ENCODE measurements at places on chromosomes 1 and 21. TPM values are rescaled to one million over a fixed set of nuclear protein-coding genes. Genes with fewer than 3 reads are reported as not detected.
A peak's percentile ranks its signal among the peaks of the same experiment; 100 is the strongest.

The DCST1 gene
- total RNA-seq = not detected

- DNase-seq = no peak
These were observed 90.2 kb upstream of the RUNX1 start for GRCh38 chr21:35139382-35139715.

GRCh38 chr1:29332204-29332603 lies 95.9 kb downstream of the PTPRU start:
- DNase-seq = peak; percentile 58

The KIAA0040 gene
- 52.0 TPM for total RNA-seq

The NBPF20 gene
- total RNA-seq = 3.9 TPM

The NBPF6 gene
- total RNA-seq = not detected

The TMEM81 gene
- total RNA-seq = 1.2 TPM

The VANGL2 gene
- total RNA-seq = 4.8 TPM

DNA sequence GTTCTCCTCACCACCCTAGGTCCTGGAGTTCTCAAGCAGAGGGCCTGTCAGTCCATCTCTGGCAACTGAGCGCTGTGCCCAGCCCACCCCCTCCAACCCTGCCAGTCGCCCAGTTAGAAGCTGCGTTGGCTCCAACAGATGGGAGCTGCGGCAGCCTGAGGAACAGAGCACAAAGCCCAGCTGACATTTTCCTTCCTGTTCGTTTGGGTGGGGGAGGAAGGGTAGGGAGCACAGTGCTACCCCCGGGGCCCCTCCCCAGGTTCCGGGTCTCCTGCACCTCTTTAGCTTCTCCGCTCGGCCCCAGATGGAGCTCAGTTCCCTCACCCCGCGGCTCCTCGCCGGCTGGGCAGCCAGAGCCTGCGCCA lies 1.4 kb downstream of the LRRN2 start:
- DNase-seq = no peak

GRCh38 chr1:234631721-234632125 lies 21.7 kb upstream of the IRF2BP2 start:
- DNase-seq = no peak

GRCh38 chr1:111598544-111598943 lies 21.0 kb upstream of the RAP1A start:
- no peak for DNase-seq

The OR2T11 gene
- not detected for total RNA-seq

DNA sequence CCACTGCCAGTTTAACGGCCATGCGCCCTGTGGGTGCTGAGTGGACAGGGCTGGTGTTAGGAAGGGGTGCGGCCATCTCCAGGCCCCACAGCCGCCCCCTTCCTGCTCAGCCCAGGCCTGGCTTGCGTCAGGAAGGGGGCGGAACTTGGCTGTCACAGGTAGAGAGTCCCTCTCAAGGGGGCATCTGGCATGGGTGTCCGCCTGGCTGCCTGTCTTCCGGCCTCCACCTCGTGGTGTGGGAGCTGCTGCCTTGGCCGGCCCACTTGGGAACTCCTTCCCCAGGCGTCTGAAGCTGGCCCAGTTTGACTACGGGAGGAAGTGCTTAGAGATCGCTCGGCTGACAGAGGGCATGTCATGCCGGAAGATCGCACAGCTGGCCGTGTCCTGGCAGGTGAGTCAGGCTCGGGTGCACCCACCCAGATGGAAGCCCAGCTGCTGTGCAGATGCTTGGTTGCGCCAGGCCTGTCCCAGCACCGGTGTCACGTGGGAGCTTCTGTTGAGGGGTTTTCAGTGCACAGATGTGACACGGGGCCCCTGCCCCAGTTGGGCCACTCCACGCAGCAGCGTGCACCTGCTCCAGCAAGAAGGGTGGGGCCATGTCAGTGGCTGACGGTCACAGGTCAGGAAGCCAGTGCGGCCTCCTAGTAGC lies 9.1 kb upstream of the ATAD3B start:
- DNase-seq = peak; percentile 81

The PLA2G2E gene
- not detected for total RNA-seq

GRCh38 chr1:154433161-154433764 lies 28.1 kb downstream of the IL6R start:
- DNase-seq = peak; percentile 58

- no peak for DNase-seq
These were observed 30.3 kb downstream of the SELL start for GRCh38 chr1:169681140-169681539.

The HAPLN2 gene
- not detected for total RNA-seq

The SLC1A7 gene
- total RNA-seq = 1.3 TPM

GRCh38 chr1:212203630-212204029 lies 81.6 kb upstream of the PPP2R5A start:
- DNase-seq = no peak

- DNase-seq = no peak
These were observed 8.2 kb upstream of the TTLL10 start for GRCh38 chr1:1165485-1165884.

The SH2D1B gene
- not detected for total RNA-seq

DNA sequence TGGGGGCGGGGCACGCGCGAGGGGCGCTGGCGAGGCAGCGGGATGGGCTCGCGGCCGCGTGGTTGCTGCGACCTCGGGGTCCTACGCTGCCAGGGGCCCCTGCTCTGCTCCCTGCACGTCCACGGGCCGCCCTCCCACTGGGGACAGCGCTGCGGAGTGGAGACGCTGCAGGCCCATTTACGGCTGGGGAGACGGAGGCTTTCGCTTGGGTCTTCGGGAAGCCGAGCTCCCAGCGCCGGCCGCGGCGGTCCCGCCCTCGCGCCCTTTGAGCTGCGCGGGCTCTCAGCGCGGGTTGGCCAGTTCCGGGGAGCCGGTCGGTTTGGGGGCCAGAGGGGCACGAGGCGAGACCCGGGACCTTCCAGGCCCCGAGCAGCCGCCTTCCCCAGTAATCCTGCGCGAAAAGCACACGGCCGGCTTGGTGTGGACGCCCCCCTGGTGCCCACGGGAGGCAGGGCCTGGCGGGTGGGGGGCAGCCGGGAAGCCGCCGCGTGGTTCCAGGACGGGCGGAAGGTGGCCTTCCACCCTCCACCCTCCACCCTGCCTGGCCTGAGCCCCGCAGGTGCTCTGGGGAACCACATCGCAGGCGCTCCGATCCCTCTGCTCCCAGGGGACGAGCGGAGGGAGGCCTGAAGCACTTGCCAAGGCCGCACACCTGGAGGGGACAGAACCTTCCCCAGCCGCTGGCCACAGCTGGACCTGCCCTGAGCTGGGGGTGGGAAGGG lies 570 bp upstream of the PEX10 start:
- no peak for DNase-seq

The RIMKLA gene
- 8.1 TPM for total RNA-seq

DNA sequence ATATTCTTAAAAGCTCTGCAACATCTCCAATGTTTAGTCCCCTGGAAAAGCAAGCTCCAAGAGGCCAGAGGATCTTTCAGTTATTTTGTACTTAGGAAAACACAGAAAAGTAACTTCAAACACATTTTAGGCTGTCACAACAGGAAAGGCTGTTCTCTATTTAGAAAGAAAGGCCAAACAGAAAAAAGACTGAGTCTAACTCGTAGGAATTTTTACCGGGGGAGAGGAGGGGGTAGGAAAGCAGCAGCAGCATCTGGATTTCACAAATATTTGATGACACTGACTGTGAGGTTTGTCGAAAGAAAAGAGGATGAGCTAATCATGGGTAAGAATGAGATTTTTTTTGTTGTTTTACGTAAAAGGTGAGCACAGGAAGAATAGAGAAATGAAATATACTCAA lies 107.1 kb downstream of the EIF4G3 start:
- DNase-seq = no peak

DNA sequence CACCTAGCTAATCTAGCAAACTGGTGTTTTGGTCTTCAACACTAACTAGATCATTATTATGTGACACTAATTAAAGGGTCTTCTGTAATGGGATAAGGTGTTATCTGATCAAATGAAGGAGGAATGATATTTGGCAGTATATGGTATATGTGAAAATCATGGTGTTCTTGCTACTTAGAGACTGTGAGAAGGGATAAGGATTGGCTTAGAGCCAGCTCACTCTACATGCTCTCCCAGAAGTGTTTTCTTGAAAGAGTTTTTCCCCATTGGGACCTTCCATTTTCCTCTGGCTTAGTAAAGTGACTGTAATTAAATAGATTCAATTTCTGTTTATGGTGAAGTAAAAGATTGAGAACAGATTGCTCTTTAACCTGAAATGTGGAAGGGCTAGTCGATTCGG lies 71.2 kb upstream of the RGL1 start:
- no peak for DNase-seq

- DNase-seq = no peak
These were observed 3.7 kb downstream of the ST3GAL3 start for GRCh38 chr1:43711049-43711448.

- no peak for DNase-seq
These were observed 95.6 kb upstream of the C1orf87 start for GRCh38 chr1:60169206-60169605.

GRCh38 chr1:85203573-85204171 lies 2.9 kb upstream of the SYDE2 start:
- no peak for DNase-seq

The MFN2 gene
- total RNA-seq = 40.9 TPM

DNA sequence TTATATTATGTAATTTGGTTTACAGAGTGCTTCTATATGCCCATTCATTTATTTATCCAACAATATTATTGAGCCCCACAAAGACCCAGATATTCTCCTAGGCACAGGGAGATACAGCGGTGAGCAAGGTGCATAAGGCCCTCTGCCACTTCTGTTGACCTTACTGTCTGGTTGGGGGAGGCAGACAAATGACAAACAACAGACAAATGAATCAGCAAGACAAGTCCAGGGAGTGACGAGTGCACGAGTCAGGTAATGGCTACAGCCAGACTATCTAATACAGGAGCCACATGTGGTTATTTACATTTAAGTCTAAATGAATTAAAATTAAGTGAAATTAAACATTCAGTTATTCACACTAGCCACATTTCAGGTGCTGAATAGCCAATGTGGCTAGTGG lies 22.0 kb upstream of the BCAR3 start:
- DNase-seq = no peak
